Mesenteric fat pad (tissue), 1 donor: ENCODE measurements at places on chromosomes 1 and 21. TPM values are rescaled to one million over a fixed set of nuclear protein-coding genes. Genes with fewer than 3 reads are reported as not detected.

The C1orf87 gene
- total RNA-seq: not detected

The CRB1 gene
- total RNA-seq: 0.48 TPM

The CFAP107 gene
- not detected for total RNA-seq

The GLIS1 gene
- 2.1 TPM for total RNA-seq

The VASH2 gene
- 3.0 TPM for total RNA-seq

The PTPN22 gene
- 3.7 TPM for total RNA-seq

The ENTREP3 gene
- total RNA-seq: 25.2 TPM

The USH2A gene
- not detected for total RNA-seq

The ZBTB21 gene
- total RNA-seq: 19.8 TPM

The MCOLN2 gene
- 0.29 TPM for total RNA-seq

The HLX gene
- 37.2 TPM for total RNA-seq

The COL6A2 gene
- total RNA-seq: 735 TPM

The SPTA1 gene
- 0.55 TPM for total RNA-seq

The ADAMTS5 gene
- 60.0 TPM for total RNA-seq
